Fibroblast of skin of left quadriceps (primary cell): ENCODE measurements at places on chromosomes 3 and 15.
A peak's percentile ranks its signal among the peaks of the same experiment; 100 is the strongest.

DNA sequence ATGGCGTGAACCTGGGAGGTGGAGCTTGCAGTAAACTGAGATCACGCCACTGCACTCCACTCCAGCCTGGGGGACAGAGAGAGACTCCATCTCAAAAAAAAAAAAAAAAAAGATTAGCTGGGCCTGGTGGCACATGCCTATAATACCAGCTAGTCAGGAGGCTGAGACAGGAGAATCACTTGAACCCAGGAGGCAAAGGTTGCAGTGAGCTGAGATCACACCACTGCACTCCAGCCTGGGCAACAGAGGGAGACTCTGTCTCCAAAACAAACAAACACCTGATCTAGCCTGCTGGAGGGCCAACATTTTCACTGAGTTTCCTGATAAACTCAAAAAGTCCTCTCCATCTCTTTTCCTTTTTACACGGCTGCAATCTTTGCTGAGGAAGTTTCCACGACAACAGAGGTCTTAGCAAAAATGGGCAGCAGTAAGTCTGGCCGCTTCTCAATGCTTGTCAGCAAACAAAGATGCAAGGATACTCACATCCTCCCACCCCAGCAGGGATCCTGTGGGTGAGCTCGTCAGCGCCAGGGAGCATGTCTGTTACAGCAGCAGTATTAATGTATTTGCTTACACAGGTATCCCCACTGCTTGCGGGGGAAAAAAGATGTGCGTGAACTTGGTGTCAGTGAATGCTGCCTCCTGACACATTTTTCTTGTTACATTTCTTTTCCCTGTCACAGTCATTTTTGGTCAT, 21.0 kb upstream of the CCDC174 start:
- DNase-seq, result no peak

GRCh38 chr15:78564743-78565096, 600 bp upstream of the CHRNA5 start:
- DNase-seq, result no peak

DNA sequence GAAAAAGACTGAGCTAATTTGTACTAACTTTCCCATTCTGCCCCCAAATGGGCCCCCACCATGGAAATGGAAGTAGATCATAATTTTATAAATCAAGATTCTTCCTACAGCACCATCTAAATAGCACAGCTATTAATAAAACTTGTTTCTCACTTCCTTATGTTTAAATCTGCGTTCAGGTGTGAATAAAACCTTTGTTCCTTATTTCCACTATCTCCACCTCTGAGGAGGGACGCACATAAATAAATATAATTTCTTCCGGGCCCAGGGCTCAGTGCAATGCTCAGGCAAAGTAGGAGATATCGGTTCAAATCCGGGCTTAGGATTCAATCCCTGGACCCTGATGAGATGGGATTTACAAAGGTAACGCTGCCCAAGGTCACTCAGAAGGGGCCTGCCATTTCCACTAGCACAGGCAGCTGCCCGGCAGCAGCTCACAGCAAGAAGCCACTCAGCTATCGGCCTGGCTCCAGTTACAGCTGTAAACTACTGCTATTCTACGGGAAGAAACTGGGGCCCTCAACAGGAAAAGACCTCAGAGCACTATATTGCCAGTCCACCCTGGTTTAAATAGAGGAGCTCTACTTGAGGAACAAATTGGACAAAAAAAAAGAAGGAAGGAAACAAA, 52.5 kb downstream of the FOXP1 start:
- DNase-seq, result no peak

DNA sequence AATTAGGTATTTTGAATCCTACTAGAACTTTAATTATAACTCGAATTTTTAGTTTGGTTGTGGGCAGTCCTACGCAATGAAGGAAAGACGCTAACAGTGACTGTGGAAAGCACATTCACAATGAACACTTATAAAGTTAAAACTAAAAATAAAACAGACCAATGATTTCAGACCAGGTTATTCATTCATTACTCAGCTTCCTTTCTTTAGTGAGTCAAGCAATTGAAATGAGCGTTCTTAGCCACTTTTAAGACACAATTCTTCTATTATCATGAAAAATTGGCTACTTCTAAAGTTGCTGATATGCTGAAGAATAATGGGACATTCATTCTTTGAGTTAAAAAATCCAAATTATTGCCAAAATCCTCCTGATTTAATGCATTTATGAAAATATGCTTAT, 66.0 kb upstream of the CMSS1 start:
- peak; percentile 63 for DNase-seq

GRCh38 chr15:67790610-67791319, 34.5 kb upstream of the SKOR1 start:
- no peak for DNase-seq

GRCh38 chr15:78276064-78276943, 11.9 kb downstream of the DNAJA4 start:
- DNase-seq, result no peak

DNA sequence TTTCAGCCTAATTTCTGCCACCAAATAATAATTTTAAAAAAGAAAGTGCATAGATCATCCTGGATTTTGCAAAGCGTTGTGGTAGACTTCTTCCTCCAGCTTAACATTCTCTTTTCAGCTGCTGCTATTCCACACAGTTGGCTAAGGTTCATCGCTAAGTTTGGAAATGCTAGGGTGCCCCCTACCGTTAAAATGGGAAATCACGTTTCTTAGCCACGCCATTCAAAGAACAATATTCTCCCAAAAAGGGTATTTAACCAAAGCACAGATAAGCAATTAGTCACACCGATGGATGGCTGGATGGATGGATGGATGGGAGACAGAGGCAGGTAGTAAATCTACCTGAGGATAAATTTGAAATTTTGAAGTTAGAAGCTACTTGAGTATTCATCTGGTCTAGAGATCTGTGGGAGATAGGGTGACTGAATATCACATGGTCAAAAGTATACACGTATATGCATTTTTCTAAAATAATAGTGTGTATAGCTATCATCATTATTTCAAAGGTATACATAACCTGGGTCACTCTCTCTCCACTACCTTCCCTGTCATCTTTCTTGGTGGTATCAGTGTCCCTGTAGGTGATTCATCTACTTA, 67.2 kb downstream of the EFHB start:
- no peak for DNase-seq

- no peak for DNase-seq
These were observed 10.3 kb downstream of the ACSBG1 start for GRCh38 chr15:78224023-78224411.

DNA sequence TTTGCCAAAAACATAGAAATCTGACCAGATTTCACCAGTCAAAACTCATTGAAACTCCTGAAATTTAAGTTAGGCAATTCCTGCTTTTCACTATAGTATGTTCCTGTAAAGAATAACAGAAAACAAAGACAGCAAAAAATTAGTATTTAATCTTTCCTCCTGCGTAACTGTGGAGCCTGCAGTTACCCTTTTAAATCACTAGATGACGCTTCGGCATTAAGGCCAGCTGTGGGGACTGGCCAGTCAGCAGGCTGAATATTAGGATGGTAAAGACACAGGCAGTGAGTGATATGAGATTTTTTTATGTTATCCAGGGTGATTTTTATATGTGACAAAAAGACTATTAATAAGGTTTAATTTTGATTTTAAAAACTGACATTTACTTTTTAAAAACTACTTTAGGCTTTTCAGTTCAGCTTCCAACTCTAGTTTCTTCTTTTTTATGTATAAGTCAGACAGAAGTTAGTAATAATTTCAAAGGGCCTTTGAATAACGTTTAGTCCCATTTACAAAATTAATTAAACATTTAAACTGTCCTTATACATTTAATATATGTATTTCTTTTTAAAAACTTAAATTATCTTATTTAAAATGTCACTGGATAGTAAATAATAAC, 165.1 kb downstream of the PPM1L start:
- DNase-seq, result no peak

DNA sequence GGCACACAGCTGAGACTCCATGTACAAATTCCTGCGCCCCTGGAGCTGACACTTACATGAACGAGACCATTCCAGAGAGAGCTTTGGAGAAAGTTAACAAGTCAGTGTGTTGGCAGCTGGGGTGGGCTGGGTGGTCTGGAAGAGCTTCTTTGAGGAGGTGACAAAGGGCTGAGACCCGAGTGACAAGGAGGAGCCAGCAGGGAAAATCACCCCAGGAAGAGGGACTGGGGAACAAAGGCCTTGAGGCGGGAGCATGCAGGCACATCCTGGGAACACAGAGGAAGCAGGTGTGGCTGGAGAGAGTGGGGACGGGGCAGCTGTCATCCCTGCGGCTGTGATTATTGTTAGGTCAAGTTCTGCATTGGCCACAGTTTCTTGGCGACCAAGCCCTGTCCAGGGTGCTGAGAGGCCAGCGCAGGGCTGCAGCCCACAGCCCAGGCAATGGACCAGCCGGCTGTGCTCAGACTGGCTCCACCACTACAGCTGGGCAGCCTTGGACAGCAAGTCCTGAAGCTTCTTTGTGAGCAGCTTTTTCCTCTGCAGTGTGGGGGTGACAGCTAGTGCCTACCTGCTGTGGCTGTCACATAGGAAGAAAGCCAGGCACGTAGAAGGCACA, 34.2 kb upstream of the PRR23E start:
- no peak for DNase-seq

- peak; percentile 64 for DNase-seq
These were observed 8.8 kb downstream of the ANKUB1 start for GRCh38 chr3:149783576-149783975.

- DNase-seq, result no peak
These were observed 15.9 kb downstream of the POPDC2 start for GRCh38 chr3:119644481-119644880.

- no peak for DNase-seq
These were observed 44.2 kb downstream of the MKRN2 start for GRCh38 chr3:12601072-12601471.

GRCh38 chr3:148924562-148924961, 59.5 kb downstream of the CPA3 start:
- DNase-seq, result peak; percentile 60

- no peak for DNase-seq
These were observed 39.1 kb upstream of the PHLDB2 start for GRCh38 chr3:111819927-111820326.

DNA sequence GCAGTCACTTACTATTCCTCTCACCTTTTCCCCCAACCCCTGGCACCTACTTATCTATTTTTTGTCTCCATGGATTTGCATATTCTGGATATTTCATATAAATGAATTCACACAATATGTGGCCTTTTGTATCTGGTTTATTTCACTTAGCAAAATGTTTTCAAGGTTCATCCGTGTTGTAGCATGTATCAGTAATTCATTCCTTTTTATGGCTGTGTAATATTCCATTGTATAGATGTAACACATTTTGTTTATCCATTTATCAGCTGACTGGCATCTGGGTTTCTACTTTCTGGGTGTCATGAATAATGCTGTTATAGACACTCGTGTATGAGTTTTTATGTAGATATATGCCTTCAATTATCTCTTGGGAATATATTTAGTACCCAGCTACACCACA, 5.8 kb downstream of the MNS1 start:
- no peak for DNase-seq

GRCh38 chr15:88014454-88015160, 241.9 kb downstream of the NTRK3 start:
- no peak for DNase-seq

DNA sequence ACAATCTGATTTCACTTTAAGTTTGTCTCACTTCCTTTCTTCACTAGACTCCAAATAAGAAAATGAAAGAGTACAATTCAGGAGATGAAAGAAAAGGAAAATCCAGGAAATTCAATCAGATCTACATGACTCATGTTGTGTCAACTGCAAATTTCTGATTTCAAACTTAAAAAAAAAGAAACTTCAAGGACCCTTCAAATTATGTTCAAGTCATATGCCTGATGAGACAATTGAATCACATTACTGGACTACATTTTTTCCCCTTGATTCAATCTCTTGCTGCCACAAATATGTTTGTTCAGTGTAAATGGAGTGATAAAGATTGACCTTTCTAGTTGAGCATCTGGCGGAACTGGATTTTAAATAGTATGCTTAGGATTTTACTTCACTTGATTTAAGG, 37.4 kb downstream of the FRMD5 start:
- DNase-seq, result peak; percentile 74

GRCh38 chr3:107373896-107374295, 3.3 kb upstream of the CCDC54 start:
- DNase-seq, result no peak

- DNase-seq, result no peak
These were observed 284.1 kb upstream of the LRRFIP2 start for GRCh38 chr3:37458162-37459120.

DNA sequence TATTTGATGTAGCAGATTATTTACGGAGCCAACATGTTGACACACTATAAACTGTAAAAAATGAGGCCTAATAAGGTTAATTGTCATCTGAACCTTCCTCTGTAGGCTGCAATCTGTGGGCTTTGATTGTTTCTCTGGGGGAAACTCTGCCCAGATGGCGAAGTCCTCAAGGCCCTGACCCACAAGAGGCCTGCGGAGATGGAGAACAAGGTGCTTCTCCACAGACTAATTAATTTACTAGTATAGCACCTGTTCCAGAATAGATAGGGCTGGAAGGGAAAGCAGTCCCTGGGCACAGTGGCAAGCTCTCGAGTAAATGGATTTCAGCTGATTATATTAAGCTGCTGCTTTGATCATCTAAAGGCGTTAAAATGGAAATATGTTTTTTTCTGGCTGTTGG, 338.8 kb upstream of the DNAJC19 start:
- no peak for DNase-seq

- DNase-seq, result peak; percentile 62
These were observed 603.7 kb upstream of the ALCAM start for GRCh38 chr3:104763007-104763406.

GRCh38 chr3:81492040-81492439, 269.4 kb downstream of the GBE1 start:
- peak; percentile 72 for DNase-seq

DNA sequence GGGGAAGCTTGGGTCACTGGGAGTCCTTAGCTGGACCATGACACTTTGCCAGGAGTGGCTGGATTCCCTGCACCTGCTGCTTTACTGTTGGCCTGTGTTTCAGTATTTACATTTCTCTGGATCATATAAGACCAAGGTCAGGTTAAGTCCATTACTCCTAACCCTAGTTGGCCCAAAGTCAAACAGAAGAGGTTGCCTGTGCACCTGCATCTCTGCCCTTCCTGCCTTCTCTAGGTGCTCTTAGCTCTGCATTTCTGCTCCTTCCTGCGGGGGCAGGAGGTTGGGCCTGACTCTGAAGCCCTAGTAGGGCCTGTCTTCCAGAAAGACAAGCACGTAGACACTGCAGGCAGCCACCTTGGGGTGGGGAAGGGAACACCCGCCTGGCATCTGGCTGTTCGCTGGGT, 124.3 kb downstream of the RPLP1 start:
- no peak for DNase-seq

GRCh38 chr3:20523293-20523692, 337.3 kb upstream of the SGO1 start:
- no peak for DNase-seq

GRCh38 chr3:158683230-158683962, 10.9 kb upstream of the LXN start:
- DNase-seq, result peak; percentile 48

DNA sequence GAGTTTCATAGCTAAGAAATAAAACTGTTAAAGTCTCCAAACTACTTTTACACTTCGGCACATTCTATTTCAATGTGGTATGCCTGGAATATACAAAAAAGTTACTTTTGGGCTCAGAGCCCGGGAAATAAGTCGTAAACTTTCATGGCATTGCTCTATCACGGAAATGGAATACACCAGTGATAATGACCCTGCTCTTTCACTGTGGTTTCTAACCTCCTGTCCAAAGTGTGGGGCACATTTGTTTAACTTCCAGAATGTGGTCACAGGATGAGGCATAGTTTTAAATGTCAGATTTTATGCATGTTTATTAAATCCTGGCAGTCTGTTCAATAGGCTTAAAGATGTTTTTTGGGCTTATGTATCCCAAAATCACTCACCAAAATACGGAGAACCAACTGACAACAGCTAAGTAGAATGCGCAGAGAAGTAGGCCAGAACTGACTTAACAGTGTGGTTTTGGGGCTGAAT, 5.1 kb downstream of the CXCR6 start:
- peak; percentile 81 for DNase-seq
